Glutamatergic neuron (in vitro differentiated cells): ENCODE measurements at places on chromosomes 11 and 22. TPM values are rescaled to one million over a fixed set of nuclear protein-coding genes. Genes with fewer than 3 reads are reported as not detected.

- no peak overlapping the region for H3K27ac ChIP-seq
- no peak overlapping the region for H3K4me3 ChIP-seq
- DNase-seq, result no peak
- no peaks in the 10 kb centered on the region for H3K36me3 ChIP-seq
- H3K27me3 ChIP-seq, result no peaks in the 10 kb centered on the region
These were observed 73.4 kb upstream of the WT1 start for GRCh38 chr11:32508780-32509179.

NAV2 gene
- total RNA-seq, result 117 TPM

- H3K4me1 ChIP-seq, result no peaks in the 10 kb centered on the region
- peak overlapping the region; percentile 75 for H3K4me3 ChIP-seq
- H3K36me3 ChIP-seq, result no peaks in the 10 kb centered on the region
- DNase-seq, result peak; percentile 42
These were observed 1.5 kb downstream of the SLC43A1 start for GRCh38 chr11:57513911-57514537.

- H3K27ac ChIP-seq, result peak overlapping the region; percentile 82
- H3K36me3 ChIP-seq, result no peaks in the 10 kb centered on the region
- H3K27me3 ChIP-seq, result peaks cover 30% of the 10 kb centered on the region
- peak overlapping the region; percentile 75 for H3K4me3 ChIP-seq
These were observed 766 bp upstream of the ZNHIT2 start for GRCh38 chr11:65118097-65118837.

GRCh38 chr11:35954205-35954604, 10.3 kb downstream of the LDLRAD3 start:
- H3K4me1 ChIP-seq, result peaks cover 21% of the 10 kb centered on the region
- H3K27ac ChIP-seq, result no peak overlapping the region
- no peaks in the 10 kb centered on the region for H3K27me3 ChIP-seq
- no peaks in the 10 kb centered on the region for H3K36me3 ChIP-seq
- no peak for DNase-seq

DNA sequence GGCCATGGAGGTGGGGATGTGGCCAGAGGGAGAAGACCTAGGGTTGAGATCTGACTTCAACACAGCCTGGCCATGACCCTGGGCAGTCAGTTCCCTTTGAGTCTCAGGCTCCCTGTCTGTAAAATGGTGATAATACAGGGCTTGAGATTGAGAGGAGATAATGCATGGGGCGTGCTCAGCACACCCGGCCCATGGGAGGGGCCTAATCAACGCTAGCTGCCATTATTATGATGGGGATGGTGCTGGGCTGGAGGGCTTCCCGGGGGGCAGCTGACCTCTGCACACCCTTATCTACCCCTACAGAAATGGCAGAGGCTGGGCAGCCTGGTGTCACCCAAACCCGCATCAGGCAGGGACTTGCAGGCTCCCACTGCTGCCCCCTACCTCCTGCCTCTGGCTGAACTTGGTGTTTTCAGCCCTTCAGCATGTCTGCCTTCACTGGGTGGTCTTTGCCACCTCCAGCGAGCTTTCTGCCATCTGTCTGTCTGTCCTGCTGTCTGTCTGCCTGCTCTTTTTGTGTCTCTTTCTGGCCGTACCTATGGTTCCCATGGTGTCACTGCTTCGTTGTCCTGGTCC, 84.5 kb downstream of the CACNA1I start:
- H3K27me3 ChIP-seq, result peaks cover 4% of the 10 kb centered on the region
- peak overlapping the region; percentile 17 for H3K4me3 ChIP-seq
- DNase-seq, result no peak

- peaks cover 4% of the 10 kb centered on the region for H3K27me3 ChIP-seq
- no peak for DNase-seq
- peak overlapping the region; percentile 1 for H3K27ac ChIP-seq
- peak overlapping the region; percentile 98 for H3K4me3 ChIP-seq
- peaks cover 4% of the 10 kb centered on the region for H3K4me1 ChIP-seq
- H3K36me3 ChIP-seq, result no peaks in the 10 kb centered on the region
These were observed 813 bp upstream of the BTBD10 start for GRCh38 chr11:13463779-13464290.

GRCh38 chr11:72112978-72113808, 698 bp upstream of the ANAPC15 start:
- H3K4me3 ChIP-seq, result peak overlapping the region; percentile 95
- peak overlapping the region; percentile 100 for H3K27ac ChIP-seq
- H3K36me3 ChIP-seq, result peaks cover 14% of the 10 kb centered on the region
- no peak for DNase-seq
- H3K27me3 ChIP-seq, result peaks cover 17% of the 10 kb centered on the region

TMEM121B gene
- total RNA-seq, result 44.1 TPM

NRXN2 gene
- total RNA-seq, result 50.4 TPM

DNA sequence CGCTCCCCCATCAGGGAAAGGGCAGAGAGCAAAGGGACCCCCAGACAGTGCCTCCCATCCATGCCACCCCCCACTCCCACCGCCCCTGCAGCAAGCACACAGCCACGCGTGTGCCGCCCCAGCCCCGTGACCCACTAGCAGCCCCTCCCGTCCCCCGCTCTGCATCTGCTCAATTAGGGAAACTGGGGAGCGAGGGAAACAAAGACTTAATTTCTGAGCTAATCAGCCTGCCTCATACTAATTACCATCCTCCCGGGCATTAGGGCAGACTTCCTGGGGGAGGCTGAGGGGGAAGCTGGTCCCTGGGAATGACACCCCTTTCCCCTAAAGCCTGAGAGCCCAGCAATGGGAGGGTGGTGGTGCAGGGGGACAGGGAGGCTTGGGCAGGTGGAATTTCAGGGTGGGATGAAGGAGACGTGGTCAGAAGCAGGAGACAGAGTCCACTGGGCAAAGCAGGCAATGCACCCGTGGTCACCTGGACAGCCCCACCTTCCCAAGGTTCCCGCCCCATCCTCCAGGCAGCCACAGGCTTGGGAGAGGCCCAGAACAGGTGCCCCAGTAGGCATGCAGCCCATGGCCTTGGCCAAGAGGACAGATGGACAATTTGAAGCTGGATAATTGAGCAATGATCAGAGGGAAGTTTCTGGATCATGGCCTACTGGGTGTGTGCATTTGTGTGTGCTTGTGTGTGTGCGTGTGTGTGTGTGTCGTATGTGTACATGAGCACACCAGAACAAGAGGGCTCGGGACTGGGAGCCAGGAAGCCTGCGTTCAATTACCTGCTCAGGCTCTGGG, 20.6 kb downstream of the ELFN2 start:
- no peak for DNase-seq
- peak overlapping the region; percentile 34 for H3K4me3 ChIP-seq
- H3K4me1 ChIP-seq, result peaks cover 44% of the 10 kb centered on the region
- H3K36me3 ChIP-seq, result no peaks in the 10 kb centered on the region
- H3K27ac ChIP-seq, result no peak overlapping the region

TBX1 gene
- 2.4 TPM for total RNA-seq

OR10A5 gene
- not detected for total RNA-seq

- peaks cover 35% of the 10 kb centered on the region for H3K4me1 ChIP-seq
- no peak overlapping the region for H3K27ac ChIP-seq
- H3K4me3 ChIP-seq, result no peak overlapping the region
- H3K27me3 ChIP-seq, result peaks cover 26% of the 10 kb centered on the region
These were observed 42.7 kb upstream of the TTC12 start for GRCh38 chr11:113271551-113272245.

DNA sequence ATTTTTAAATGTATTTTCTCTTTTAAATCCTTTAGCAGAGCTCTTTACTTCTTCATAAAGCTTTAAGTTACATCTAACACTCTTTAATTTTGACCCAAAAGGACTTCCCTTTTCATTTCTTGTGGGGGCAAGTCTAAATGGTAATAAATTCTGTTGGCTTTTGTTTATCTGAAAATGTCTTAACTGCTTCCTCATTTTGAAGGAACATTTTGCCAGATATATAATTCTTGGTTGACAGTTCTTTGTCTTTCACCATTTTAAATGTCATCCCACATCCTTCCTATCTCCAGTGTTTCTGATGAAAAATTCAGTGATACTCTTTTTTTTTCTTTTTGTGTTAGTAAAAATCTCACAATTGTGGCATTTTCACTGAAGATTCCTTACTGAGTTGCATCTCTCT, 44.7 kb upstream of the ZBTB44 start:
- no peaks in the 10 kb centered on the region for H3K4me1 ChIP-seq
- no peak overlapping the region for H3K27ac ChIP-seq
- H3K27me3 ChIP-seq, result no peaks in the 10 kb centered on the region
- no peak overlapping the region for H3K4me3 ChIP-seq
- peaks cover 7% of the 10 kb centered on the region for H3K36me3 ChIP-seq

NFAM1 gene
- 0.91 TPM for total RNA-seq

DNA sequence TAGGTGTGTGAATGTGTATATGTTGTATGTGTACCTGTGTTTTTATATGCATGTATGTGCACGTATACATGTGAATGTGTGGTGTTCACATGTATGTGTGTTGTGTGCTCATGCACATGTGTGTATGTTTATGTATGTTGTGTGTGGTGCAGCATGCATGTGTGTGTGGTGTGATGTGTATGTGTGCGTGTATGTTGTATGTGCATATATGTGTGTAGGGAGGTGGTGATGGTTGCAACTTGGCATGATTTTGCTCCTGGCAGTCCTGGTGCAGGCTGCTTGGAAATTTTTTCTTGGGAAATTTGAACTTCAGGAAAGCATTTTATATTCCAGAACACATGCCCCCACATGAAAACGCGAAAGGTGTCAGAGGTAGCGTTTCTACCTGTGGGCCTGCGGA, 1177.8 kb downstream of the TBC1D22A start:
- no peak overlapping the region for H3K27ac ChIP-seq
- H3K4me1 ChIP-seq, result no peaks in the 10 kb centered on the region

DNA sequence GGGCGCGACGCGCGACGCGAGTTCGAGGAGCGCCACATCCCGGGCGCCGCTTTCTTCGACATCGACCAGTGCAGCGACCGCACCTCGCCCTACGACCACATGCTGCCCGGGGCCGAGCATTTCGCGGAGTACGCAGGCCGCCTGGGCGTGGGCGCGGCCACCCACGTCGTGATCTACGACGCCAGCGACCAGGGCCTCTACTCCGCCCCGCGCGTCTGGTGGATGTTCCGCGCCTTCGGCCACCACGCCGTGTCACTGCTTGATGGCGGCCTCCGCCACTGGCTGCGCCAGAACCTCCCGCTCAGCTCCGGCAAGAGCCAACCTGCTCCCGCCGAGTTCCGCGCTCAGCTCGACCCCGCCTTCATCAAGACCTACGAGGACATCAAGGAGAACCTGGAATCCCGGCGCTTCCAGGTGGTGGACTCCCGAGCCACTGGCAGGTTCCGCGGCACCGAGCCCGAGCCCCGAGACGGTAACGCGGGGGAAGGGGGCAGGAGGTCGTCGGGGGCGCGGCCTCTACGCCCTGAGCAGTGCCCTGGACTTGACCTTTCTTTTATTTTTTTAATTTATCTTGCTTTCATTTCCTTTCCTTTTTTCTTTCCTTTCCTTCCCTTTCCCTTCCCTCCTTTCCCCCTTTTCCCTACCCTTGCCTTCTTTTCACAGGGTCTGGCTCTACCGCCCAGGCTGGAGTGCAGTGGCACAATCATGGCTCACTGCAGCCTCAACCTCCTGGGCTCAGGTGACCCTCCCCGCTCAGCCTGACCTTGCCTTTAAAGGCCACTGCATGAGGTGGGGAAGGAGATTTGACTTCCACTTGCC, 5.0 kb downstream of the MPST start:
- H3K27me3 ChIP-seq, result peaks cover 2% of the 10 kb centered on the region
- no peak overlapping the region for H3K27ac ChIP-seq
- H3K36me3 ChIP-seq, result no peaks in the 10 kb centered on the region
- peaks cover 5% of the 10 kb centered on the region for H3K4me1 ChIP-seq
- H3K4me3 ChIP-seq, result no peak overlapping the region

- peak within 1 kb of the TSS; percentile 97 for H3K4me3 ChIP-seq
- H3K27ac ChIP-seq, result peak within 1 kb of the TSS; percentile 96
- DNase-seq, result peak; percentile 88
- peaks cover 4% of the 10 kb centered on the region for H3K27me3 ChIP-seq
- no peaks in the 10 kb centered on the region for H3K36me3 ChIP-seq
- peaks cover 22% of the 10 kb centered on the region for H3K4me1 ChIP-seq
These were observed at the start of gene UBE2L3 for GRCh38 chr22:21567456-21568346. UBE2L3 (plus strand) TSS chr22:21567714; CDS start chr22:21567745, 31 bp downstream.

CCDC188 gene
- 0.54 TPM for total RNA-seq

KCTD14 gene
- 0.32 TPM for total RNA-seq

GRCh38 chr11:130872981-130873380, 43.3 kb downstream of the SNX19 start:
- no peak for DNase-seq
- H3K4me1 ChIP-seq, result no peaks in the 10 kb centered on the region
- no peaks in the 10 kb centered on the region for H3K27me3 ChIP-seq
- no peak overlapping the region for H3K27ac ChIP-seq
- no peaks in the 10 kb centered on the region for H3K36me3 ChIP-seq

DNA sequence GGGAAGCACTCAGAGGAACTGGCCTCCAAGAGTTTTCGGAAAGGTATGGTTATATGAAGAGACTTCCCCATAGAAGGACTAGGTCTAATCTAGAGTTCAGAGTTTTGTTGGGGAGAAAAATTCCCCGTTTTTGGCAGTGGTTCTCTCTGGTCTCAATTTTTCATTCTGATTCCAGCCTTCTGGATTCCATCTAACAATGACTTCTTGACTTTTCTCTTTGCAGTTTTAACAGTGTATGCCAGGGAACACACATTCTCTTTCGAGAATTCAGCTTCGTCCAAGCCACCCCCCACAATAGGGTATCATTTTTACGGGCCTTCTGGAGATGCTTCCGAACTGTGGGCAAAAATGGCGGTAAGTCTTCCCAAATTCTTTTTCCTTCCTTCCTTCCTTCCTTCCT, 115.6 kb downstream of the CSTPP1 start:
- no peak overlapping the region for H3K4me3 ChIP-seq
- H3K4me1 ChIP-seq, result no peaks in the 10 kb centered on the region
- no peak overlapping the region for H3K27ac ChIP-seq
- no peak for DNase-seq
- H3K36me3 ChIP-seq, result peaks cover 5% of the 10 kb centered on the region

GRCh38 chr11:46413760-46414465, 22.3 kb upstream of the CHRM4 start:
- peaks cover 26% of the 10 kb centered on the region for H3K4me1 ChIP-seq
- peaks cover 7% of the 10 kb centered on the region for H3K27me3 ChIP-seq
- no peak for DNase-seq

- peaks cover 4% of the 10 kb centered on the region for H3K27me3 ChIP-seq
- H3K36me3 ChIP-seq, result no peaks in the 10 kb centered on the region
- peak overlapping the region; percentile 12 for H3K4me3 ChIP-seq
These were observed 6.3 kb downstream of the OPCML start for GRCh38 chr11:133525976-133526375.

GRCh38 chr11:73452726-73453125, 76.5 kb downstream of the RELT start:
- H3K4me3 ChIP-seq, result no peak overlapping the region
- H3K27me3 ChIP-seq, result no peaks in the 10 kb centered on the region
- no peak overlapping the region for H3K27ac ChIP-seq
- DNase-seq, result no peak
- peaks cover 6% of the 10 kb centered on the region for H3K4me1 ChIP-seq
- no peaks in the 10 kb centered on the region for H3K36me3 ChIP-seq

GRCh38 chr11:46719048-46719542, at the start of gene F2:
F2 (plus strand) TSS chr11:46719213; CDS start chr11:46719236, 23 bp downstream.
- peak; percentile 33 for DNase-seq
- no peak within 1 kb of the TSS for H3K27ac ChIP-seq
- H3K27me3 ChIP-seq, result peaks cover 10% of the 10 kb centered on the region
- no peaks in the 10 kb centered on the region for H3K36me3 ChIP-seq
- H3K4me1 ChIP-seq, result peaks cover 3% of the 10 kb centered on the region
- no peak within 1 kb of the TSS for H3K4me3 ChIP-seq
